ENCODE measurements at places on chromosomes 12 and 14. TPM values are rescaled to one million over a fixed set of nuclear protein-coding genes. Genes with fewer than 3 reads are reported as not detected.
A peak's percentile ranks its signal among the peaks of the same experiment; 100 is the strongest.

DNA sequence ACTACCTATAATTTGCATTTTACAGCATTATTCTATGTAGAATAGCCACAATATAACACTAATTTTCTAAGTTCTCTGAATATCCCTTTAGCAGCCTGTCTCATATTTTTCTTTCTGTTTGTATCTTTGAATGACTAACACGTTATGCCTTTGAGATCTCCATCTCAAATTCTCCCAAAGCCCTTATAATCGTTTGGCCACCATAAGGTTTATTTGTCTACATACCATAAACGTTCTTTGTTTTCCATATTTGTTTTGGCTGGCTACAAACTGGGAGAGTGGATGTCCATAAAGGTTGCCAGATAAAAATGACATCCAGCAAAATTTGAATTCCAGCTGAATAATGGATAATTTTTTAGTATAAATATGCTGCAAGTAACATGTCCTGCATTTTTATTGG lies 203.7 kb downstream of the STXBP6 start:
- H3K4me1 ChIP-seq: no peaks in the 10 kb centered on the region
- no peak overlapping the region for H3K4me3 ChIP-seq
- no peak for DNase-seq
- H3K27ac ChIP-seq: no peak overlapping the region

DNA sequence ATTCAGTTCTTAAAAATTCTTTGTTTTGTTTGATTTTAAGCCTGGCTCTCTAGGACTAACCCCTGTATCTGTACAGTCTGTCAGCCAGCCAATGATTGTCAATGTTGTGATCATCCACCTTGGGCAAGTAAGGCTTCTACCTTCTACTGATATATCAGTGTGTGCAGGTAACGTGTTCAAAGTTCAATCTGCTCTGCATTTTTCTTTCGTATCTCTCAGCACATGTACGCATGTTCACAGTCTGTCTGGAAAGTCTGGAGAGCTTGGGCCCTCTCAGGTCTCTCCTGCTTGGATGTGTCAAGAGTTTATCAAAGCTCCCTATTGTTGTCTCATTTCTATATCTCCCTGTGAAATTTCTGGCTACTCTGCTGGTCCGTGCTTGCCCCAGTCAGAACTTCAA lies 138.6 kb upstream of the VRK1 start:
- no peaks in the 10 kb centered on the region for H3K36me3 ChIP-seq
- H3K4me3 ChIP-seq: no peak overlapping the region
- H3K27ac ChIP-seq: no peak overlapping the region
- no peaks in the 10 kb centered on the region for H3K4me1 ChIP-seq
- DNase-seq: no peak

DNA sequence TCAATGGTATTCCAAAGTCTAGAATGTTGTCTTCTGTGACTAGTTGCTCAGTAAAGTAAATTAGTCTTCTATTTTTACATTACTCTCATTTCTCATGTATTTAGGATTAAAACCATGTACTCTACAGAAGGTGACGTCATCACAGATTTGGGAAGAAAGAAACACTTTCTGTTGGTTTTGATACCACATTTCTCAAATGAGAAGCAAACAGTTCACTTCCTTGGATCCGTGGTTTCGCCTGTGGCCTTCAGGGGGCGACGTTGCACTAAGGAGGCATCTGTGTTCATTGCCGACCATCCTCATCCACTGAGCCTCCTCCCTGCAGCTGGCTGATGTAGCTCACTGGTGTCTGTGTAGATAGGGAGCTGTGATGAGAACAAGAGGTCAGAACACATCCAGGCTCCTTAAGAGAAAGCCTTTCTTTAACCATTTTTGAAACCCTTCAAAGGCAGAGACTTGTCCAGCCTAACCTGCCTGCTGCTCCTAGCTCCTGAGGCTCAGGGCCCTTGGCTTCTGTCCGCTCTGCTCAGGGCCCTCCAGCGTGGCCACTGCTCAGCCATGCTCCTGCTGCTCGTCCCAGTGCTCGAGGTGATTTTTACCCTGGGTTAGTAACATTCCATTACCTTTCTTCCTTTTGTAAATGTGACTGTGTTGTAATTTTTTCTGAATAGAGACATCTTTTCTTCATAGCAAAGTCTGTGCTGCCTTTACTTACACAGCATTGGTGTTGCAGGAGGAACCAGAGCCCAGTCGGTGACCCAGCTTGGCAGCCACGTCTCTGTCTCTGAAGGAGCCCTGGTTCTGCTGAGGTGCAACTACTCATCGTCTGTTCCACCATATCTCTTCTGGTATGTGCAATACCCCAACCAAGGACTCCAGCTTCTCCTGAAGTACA lies 220.6 kb upstream of the OR4E1 start:
- H3K4me1 ChIP-seq: no peaks in the 10 kb centered on the region
- DNase-seq: peak; percentile 38
- no peak overlapping the region for H3K27ac ChIP-seq
- no peaks in the 10 kb centered on the region for H3K36me3 ChIP-seq
- no peak overlapping the region for H3K4me3 ChIP-seq

DNA sequence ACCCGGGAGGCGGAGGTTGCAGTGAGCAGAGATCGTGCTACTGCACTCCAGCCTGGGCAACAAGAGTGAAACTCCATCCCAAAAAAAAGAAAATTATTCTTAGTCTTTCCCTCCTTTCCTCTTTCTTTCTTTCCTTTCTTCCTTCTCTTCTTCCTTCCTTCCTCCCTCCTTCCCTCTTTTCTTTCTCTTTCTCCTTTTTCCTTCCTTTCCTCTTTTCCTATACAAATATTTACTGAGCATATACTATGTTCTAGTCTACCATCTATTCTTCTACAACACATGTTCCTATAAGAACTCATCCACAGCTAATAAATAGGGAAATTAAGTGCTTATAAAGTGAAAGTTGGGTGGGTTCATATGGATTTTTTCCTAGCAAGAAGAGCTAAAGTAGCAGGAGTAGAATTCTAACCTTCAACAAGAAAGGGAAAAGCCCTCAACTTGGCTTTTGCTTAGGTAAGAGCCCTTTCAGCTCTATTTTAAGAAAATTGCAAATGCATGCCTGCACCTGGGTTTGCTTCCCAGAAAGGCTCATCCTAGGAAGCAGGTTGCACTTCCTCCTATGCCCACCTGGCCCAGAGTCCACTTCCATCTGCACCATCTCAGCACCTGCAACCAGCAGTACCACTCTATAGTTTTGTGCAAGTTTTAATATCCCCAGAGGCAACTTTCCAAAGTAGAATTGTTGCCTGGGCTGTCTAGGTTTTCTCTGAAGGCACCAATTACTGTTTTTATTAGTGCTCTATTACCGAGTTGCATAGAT lies 122.0 kb upstream of the CCND2 start:
- no peaks in the 10 kb centered on the region for H3K4me1 ChIP-seq
- H3K27me3 ChIP-seq: no peaks in the 10 kb centered on the region
- H3K36me3 ChIP-seq: no peaks in the 10 kb centered on the region
- no peak for DNase-seq

- H3K27ac ChIP-seq: no peak overlapping the region
- no peak for DNase-seq
- H3K27me3 ChIP-seq: peaks cover 29% of the 10 kb centered on the region
- H3K36me3 ChIP-seq: no peaks in the 10 kb centered on the region
- no peak overlapping the region for H3K4me3 ChIP-seq
Measured at GRCh38 chr12:230925-231671, 17.1 kb upstream of the SLC6A12 start.

- no peak for DNase-seq
- no peaks in the 10 kb centered on the region for H3K4me1 ChIP-seq
- no peak overlapping the region for H3K27ac ChIP-seq
- no peaks in the 10 kb centered on the region for H3K27me3 ChIP-seq
Measured at GRCh38 chr14:61409782-61410181, 88.4 kb downstream of the PRKCH start.

Gene NPAS3
- 1.6 TPM for polyA plus RNA-seq

Gene GLI1
- polyA plus RNA-seq: 1.7 TPM
